Stimulated activated CD8-positive, alpha-beta memory T cell treated with anti-CD3 and anti-CD28 coated beads, Interleukin-7, amount 100 ng/mL, for 48 hours (primary cell): ENCODE measurements at places on chromosomes 6 and 20.

- DNase-seq = no peak
Observed at GRCh38 chr6:168400037-168400436, 40.9 kb upstream of the SMOC2 start.

- no peak for DNase-seq
Observed at GRCh38 chr20:54126806-54127655, 46.8 kb downstream of the CYP24A1 start.

DNA sequence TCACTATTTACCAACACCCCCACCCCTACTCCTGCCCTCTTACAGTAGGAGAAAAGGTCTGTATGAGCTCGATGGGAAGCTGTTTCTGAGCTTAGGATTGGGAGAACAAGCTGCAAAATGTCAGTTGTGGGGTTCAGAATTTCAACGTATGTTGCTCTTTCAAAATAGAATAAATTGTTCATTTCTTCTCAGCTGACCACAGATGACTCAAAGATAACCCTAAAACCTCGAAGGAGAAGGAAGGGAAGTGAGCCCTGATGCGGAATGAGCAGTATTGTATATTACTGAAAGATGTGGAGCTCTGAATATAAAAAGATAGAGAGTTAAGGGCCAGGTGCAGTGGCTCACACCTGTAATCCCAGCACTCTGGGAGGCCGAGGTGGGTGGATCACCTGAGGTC is 35.9 kb upstream of the MYLIP start:
- no peak for DNase-seq

DNA sequence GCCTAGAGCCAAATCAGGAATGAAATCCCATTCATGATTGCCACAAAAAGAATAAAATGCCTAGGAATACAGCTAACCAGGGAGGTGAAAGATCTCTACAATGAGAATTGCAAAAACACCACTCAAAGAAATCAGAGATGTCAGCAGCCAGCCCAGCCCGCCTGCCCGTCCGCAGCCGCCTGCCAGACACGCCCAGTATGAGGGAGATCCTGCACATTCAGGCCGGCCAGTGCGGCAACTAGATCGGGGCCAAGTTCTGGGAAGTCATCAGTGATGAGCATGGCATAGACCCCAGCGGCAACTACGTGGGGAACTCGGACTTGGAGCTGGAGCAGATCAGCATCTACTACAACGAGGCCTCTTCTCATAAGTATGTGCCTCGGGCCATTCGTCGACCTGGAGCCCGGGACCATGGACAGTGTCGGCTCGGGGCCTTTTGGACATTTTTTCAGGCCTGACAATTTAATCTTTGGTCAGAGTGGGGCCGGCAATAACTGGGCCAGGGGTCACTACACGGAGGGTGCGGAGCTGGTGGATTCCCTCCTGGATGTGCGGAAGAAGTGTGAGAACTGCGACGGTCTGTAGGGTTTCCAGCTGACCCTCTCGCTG is 13.4 kb downstream of the GABRR2 start:
- DNase-seq = no peak

DNA sequence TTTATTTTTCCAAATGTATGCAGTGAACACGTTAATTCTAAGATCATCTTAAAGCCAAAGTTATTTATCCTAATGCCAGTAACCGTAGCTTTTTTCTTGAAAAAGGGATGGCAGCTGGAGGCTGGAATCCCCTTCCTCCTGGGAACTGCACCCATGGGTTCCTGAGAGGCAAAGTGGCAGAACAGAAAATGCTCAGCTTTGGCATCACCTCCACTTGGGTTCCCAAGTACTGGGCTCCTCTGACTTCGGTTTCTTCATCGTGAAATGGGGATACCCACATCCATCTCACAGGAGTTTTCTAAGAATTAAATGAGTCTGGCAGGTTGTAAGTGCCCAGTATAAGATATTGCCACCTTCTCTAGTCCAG is 6.2 kb upstream of the DDX43 start:
- DNase-seq = no peak

DNA sequence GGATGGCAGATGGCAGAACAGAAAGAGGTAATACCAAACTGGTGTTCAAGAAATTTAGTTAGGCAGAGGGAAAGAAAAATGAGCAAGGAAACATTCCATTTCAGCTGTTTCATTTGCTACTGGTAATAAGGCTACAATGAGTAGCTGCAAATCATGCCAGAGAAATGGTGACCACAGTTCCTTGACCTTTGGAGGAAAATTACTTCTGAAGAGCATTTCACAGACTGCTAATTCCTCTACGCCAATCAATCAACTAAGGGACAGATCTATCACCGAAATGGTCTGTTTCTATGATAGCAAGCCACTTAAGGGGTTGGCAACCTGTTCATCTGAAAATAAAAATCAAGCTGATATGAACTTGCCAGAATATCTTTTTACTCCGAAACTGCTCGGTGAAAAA is 119.5 kb downstream of the PTPRK start:
- DNase-seq = no peak

- no peak for DNase-seq
Observed at GRCh38 chr20:47464380-47465101, 37.1 kb upstream of the NCOA3 start.

- DNase-seq = no peak
Observed at GRCh38 chr20:36115925-36116324, 38.6 kb upstream of the EPB41L1 start.

GRCh38 chr6:45398075-45398813 is 20.5 kb upstream of the SUPT3H start:
- no peak for DNase-seq

DNA sequence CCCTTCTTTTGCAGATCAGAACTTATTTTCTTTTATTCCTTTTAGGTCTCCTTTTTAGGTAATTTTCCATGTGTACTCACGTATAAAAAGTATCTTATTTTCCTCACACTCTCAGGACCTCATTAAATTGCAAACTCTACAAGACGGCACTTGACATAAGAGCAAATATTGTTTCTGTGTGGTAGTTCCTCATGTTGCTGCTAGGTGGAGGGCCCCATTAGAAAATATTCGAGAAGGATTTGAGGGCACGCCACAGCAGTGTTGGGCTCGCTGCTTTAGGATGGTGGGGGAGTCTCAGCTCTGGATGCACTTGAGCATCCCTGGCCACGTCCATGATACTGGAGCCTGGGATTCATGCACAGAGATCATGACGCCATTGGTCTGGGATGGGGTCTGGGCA is 64.9 kb upstream of the ZFP64 start:
- DNase-seq = no peak

GRCh38 chr6:149921361-149921760 is 1.6 kb downstream of the RAET1G start:
- DNase-seq = no peak

- peak; percentile 99 for DNase-seq
Observed at GRCh38 chr6:41072836-41073202, at the start of gene NFYA. Gene NFYA (plus strand): TSS chr6:41072974. CDS start chr6:41079090, 6,116 bp downstream.

GRCh38 chr20:9741996-9742395 is 96.9 kb downstream of the PAK5 start:
- DNase-seq = no peak

DNA sequence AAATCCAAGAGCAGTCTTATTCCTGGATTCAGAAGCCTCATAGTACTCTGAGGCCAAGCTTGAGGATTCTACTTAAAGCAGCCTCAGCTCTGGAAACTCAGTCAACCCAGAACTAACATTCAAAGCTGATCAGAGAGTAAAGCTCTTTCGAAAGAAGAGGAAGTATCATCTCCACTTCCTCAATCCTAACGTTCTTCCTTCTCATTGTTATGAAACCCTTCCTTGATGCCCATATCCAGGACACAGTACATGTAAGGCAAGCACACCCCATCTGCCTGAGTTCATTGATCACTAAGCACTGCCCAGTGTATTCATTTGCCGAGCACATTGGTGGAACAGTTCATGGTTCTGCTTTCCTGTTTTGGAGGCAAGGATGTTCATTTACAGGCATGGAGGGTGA is at the start of gene IPCEF1:
Gene IPCEF1 (minus strand): TSS at position 114 of the 400 bp plus-strand sequence. CDS start 90,856 bp downstream, outside the sequence.
- no peak for DNase-seq

GRCh38 chr6:87907521-87907920 is 140.1 kb upstream of the SPACA1 start:
- DNase-seq = no peak

- DNase-seq = no peak
Observed at GRCh38 chr6:154292855-154293519, 63.6 kb downstream of the IPCEF1 start.

GRCh38 chr20:44526129-44526528 is 4.3 kb upstream of the SERINC3 start:
- DNase-seq = no peak

GRCh38 chr6:113876695-113877094 is 19.6 kb downstream of the MARCKS start:
- no peak for DNase-seq

GRCh38 chr6:54698974-54699373 is 147.6 kb upstream of the FAM83B start:
- no peak for DNase-seq

DNA sequence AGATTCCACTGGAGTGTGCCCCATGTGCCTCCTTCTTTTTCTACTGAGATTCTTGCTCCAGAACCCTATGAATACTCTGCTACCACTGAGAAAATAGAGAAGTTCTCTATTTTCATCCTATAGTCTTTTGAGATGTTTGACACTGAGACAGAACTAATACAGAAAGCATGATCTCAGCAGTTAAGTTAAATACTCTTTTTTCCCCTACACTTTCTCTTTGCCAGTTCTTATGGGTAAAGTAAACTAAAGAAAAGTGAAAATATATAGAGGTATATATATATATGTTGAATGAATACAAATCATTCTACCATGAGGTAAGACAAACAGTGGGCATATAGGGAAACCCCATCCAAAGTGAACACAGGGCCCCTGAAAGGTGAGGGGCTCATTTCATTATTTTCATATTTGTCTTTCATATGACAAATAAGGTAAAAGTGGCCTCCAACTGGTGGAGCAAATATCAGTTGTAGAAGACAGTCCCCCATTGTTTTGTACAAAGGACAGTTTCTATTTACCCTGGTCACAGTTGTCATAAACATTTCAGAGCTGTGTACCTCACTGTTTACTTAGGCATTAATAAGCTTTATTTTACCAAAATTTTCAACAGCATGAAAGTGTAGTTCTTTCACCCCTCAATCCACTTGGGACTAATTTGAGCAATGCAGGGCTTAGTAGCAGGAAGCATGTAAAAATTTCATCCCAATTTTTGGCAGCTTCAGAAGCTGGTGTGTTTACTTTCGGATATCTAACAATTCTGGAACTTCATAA is 188.3 kb upstream of the MARCKS start:
- no peak for DNase-seq

DNA sequence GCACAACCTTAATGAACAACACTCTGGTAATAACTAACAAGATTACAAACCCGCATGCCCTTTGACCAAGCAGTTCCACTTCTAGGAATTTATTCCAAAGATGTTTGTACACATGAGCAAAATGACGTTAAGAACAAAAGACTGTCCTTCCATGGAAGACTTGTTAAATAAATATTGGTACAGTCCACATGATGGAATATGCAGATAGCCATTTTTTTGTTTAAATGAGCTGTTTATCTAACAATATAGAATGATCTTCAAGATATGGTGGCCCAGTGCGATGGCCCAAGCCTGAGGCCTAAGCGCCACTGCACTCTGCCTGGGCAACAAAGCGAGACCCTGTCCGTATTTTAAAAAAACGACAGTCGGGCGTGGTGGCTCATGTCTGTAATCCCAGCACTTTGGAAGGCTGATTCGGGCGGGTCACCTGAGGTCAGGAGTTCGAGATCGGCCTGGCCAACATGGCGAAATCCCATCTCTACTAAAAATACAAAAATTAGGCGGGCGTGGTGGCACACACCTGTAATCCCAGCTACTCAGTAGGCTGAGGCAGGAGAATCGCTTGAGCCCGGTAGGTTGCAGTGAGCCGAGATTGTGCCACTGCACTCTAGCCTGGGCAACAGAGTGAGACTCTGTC is 7.4 kb upstream of the AHCY start:
- no peak for DNase-seq

- DNase-seq = no peak
Observed at GRCh38 chr20:21836346-21836745, 130.9 kb downstream of the PAX1 start.

GRCh38 chr6:150721418-150722266 is 122.0 kb downstream of the PLEKHG1 start:
- DNase-seq = no peak

DNA sequence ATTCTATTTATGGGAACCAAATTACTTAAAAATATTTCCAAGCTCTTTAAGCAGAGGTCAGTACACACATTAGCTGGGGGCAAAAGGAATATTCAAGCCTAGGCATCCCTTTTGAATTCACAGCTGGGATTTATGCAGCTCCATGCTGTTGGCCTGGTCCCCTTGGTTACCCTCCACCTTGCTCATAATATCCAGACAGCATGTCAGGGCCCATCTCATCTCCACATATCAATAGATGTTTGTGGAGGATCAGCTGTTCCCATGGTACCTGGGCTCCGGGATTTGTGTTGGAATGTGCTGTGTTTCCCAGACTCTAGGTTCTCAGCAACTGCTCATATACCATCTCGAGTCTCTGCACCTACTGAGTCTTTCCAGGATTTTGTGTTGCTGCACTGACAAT is 534.8 kb downstream of the BMP2 start:
- no peak for DNase-seq

DNA sequence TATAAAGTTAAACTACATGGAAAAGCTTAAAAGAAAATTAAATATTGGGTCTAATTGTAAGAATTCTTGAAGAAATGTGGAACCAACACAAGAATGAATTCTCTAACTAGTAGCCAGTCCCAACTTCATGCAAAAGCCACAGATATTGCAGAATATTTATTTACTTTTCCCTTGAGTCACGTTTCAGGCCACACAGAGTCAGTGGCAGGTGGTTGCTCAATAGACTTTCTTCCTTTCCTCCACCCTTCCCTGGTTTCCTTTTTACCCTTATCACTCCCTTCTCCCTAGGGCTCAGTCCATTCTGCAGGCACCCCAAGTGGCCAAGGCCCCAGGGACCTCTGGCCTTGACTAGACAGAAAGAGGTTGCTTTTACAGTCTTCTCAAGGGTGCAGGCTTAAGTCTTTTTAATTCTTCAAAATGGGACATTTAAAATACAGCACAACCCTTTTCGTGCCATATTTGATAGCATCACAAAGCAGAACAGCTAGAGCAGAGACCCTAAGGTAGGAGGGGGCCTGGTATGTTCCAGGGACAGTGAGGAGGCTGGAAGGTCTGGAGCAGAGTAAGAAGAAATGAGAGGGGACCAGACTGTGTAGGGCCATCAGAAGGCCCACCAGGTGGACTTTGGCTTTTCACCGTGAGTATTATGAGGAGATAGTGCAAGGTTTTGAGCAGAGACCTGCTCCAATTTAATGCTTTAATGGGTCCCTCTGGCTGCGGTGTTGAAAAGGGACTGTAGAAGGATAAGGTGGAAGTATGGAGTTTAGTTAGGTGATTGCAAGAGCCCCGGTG is 65.0 kb downstream of the HDDC2 start:
- DNase-seq = no peak

GRCh38 chr6:24032896-24033688 is 92.9 kb upstream of the NRSN1 start:
- no peak for DNase-seq

- DNase-seq = no peak
Observed at GRCh38 chr6:54053881-54054391, 57.3 kb upstream of the MLIP start.

DNA sequence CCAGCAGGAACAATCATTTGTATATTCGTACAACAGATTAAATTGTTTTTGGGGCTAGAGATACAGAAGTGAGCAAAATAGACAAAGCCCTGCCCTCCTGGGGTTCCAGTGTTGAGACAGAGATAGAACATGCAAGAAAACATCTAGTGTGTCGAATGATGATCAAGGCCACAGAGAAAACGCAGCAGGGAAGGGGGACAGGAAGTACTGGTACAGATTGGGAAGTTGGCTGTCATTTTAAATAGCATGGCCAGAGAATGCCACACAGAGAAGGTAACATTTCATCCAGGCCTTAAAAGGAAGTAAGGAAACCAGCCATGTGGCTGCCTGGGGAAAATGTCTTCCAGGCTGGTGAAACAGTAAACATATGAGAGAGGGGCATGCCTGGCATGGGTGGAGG is 202.6 kb upstream of the MYLIP start:
- DNase-seq = no peak
